ENCODE measurements at places on chromosomes 16 and 17. TPM values are rescaled to one million over a fixed set of nuclear protein-coding genes. Genes with fewer than 3 reads are reported as not detected.

Gene WFIKKN2
- total RNA-seq: 0.08 TPM

Gene COX11
- total RNA-seq: 66.7 TPM

Gene RNF222
- not detected for total RNA-seq

Gene C16orf54
- not detected for total RNA-seq

Gene KPNB1
- 187 TPM for total RNA-seq

Gene KRTAP1-5
- not detected for total RNA-seq

Gene KRTAP9-4
- not detected for total RNA-seq

Gene TP53TG3F
- not detected for total RNA-seq

Gene HOXB13
- not detected for total RNA-seq

Gene DPEP3
- total RNA-seq: not detected

Gene KRT26
- total RNA-seq: not detected

Gene EME1
- 2.6 TPM for total RNA-seq

Gene CPNE7
- total RNA-seq: 9.1 TPM

Gene ZSCAN10
- not detected for total RNA-seq

Gene B9D1
- total RNA-seq: 28.0 TPM

Gene ZNF205
- total RNA-seq: 14.8 TPM

Gene CLDN9
- not detected for total RNA-seq

Gene PPL
- total RNA-seq: 0.68 TPM

Gene CHAD
- not detected for total RNA-seq

Gene RPA1
- 55.3 TPM for total RNA-seq

Gene PRCD
- total RNA-seq: 0.60 TPM

Gene CCL4L2
- not detected for total RNA-seq

Gene PRSS8
- not detected for total RNA-seq

Gene TEPSIN
- 5.3 TPM for total RNA-seq

Gene SLC5A2
- 0.15 TPM for total RNA-seq

Gene SYT17
- 0.12 TPM for total RNA-seq

Gene PLCG2
- total RNA-seq: 0.08 TPM

Gene CACNG3
- not detected for total RNA-seq

Gene KRT39
- total RNA-seq: 0.12 TPM

Gene CCL13
- total RNA-seq: 2.0 TPM

Gene P2RX1
- 1.3 TPM for total RNA-seq

Gene GNGT2
- not detected for total RNA-seq

Gene FNDC8
- total RNA-seq: not detected

Gene RASD1
- total RNA-seq: 6.0 TPM

Gene NPIPB13
- 1.5 TPM for total RNA-seq

Gene NAGS
- 0.98 TPM for total RNA-seq

Gene KRT13
- total RNA-seq: not detected

Gene SPEM2
- not detected for total RNA-seq

Gene TAT
- total RNA-seq: not detected

Gene PEMT
- 21.4 TPM for total RNA-seq
